ENCODE measurements at places on chromosomes 3 and 15.

- no peak for DNase-seq
Observed at GRCh38 chr15:97410897-97411575, 549.5 kb upstream of the ARRDC4 start.

DNA sequence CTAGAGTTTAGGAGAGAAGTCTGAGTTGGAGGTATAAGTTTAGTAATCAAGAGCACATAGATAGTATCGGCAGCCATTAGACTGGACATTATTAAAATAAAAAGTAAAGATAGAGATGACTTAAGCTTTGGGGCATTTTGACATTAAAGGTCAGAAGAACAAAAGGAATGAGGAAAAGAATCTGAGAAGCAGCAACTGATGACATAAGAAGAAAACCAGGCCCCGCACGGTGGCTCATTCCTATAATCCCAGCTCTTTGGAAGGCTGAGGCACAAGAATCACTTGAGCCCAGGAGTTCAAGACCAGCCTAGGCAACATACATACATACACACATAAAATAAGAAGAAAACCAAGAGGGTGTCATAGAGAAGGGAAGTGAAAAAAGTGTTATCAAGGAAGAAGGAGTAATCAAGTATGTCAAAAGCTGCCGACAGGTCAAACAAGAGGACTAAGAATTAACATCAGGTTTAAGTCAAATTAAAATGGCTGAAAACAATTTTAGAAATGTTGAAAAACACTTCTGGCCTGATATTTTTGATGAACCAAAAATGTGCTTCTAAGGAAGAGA, 38.9 kb downstream of the ACAP2 start:
- DNase-seq = no peak

- DNase-seq = no peak
Observed at GRCh38 chr15:101660005-101660404, 7.8 kb upstream of the TM2D3 start.

DNA sequence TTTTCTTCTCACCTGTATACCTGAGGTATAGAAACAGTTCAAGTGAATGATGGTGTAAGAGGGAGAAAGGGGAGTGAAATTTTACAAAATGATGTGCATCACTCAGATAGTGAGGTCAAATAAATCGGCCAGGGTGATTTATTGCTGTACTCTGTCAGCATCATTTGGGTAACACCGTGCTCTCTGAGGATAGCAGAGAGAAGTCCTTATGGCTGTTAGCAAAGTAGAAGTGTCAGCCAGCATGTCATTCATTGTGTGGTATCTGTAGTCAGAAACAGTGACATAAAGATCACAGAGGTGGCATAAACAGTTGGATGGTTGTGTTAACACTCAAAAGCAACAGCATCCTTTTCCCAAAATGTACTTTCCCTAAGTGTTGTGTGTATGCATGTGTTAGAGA, 53.4 kb downstream of the PSMD6 start:
- DNase-seq = no peak

- no peak for DNase-seq
Observed at GRCh38 chr15:57337868-57338411, 38.4 kb upstream of the CGNL1 start.

DNA sequence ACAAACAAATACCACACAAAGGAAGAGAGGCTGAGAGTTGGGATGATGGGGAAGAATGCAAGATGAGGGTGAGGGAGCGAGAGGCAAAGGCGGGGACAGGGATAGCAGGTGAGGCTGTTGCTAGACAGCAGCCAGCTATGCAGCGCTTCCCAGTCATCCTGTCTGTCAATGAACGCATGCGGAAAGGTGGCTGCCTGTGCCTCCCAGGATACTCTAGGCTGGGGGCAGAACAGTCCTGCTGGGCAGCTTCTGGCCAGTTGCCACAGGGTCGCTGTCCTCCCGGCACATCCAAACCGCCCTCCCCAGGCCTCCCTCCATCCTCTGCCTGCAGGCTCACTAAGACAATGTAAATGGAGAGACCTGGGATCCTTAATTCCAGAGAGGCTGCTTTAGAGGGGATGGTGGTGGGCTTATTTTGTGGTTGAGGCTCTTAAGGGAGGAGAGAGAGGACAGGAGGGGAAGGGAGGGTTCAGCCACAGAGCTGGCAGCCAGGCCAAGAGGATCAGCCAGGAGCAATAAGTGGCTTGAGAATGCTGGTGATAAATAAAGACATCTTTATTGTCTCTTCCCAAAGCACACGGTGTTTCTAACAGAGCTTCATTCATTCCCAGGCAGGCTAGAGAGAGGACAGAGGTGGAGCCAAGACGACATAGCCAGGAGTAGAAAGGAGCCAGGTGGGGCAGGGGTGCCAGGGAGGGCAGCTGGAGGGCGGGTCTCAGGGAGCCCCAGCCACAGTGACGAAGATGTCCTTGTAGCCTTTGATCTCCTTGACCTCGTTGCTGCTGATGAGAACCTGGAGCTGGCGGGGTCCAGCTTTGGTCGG, 9.2 kb upstream of the TGM5 start:
- no peak for DNase-seq

DNA sequence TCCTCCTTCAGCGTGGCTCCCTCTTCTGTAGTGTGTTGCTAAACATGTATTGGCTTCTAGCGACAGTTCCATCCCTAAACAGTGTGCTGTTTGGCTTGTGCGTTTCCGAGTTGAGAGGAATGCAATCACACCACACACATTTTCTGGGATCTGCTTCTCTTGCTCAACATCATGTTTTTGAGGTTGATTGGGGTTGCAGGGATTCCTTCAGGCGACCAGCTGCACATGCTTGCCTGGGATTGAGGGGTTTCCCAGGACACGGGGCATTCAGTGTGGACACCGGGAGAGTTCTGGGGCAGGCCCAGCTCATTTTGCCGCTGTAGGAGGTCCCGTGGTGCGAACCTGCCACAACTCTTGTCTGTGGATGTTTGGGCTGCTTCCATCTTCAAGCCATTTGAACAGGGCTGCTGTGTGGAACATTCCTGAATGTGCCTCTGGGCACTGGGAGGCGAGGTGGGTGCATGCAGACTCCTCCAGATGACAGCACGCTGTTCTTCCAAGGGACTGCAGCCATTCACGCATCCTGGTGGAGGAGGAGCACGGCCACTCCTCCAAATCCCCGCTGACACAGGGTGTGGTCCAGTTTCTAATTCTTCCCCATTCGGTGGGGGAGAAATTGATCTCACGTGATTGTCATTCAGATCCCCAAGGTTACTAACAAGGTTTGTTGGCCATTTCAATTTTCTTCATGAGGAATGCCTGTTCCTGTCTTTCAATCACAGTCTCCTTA, 82.8 kb downstream of the PLXNA1 start:
- DNase-seq = no peak

- peak; percentile 13 for DNase-seq
Observed at GRCh38 chr3:130894130-130894985, 474 bp downstream of the ATP2C1 start.

DNA sequence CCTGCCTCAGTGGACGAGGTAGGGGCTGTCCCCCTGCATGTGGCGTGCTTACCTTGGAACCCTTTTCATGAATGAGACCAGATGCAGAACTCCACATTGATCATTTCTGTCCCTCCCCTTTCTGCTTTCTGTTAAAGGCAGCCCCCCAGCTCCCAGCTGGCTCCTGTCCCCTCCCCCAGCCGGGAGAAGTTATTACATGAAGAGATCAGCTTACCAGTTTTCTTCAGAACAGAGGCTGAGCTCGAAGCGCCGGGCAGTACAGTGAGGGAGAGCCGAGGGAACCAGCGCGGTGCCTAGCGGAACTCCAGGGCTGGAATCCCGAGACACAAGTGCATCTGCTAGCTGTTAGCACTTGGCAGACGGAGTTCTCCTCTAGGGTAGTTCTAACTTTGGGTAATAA, 263.3 kb upstream of the NR2E3 start:
- DNase-seq = no peak

DNA sequence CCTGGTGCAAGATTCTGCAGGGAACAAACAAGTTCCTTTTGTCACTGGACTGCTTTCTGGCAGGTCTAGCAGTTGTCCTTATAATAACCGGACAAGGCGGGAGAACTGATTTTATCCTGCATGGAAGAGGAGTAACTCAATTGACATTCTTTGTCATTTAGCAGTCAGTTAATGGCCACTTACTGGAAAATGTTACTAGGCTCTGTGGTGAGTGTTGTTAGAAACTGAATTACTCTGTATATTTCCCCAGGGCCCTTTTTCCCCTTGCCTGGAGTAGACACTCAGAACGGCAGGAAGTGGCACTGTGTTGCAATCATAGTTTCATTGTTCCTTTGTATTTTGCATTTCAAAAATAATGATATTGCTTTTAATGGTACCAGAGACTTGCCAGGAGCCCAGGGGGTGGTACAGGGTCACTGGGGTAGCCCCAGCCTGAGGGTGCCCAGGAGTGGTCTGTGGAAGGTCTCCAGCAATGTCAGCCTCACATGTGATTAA, 318.6 kb upstream of the LRRFIP2 start:
- DNase-seq = no peak

DNA sequence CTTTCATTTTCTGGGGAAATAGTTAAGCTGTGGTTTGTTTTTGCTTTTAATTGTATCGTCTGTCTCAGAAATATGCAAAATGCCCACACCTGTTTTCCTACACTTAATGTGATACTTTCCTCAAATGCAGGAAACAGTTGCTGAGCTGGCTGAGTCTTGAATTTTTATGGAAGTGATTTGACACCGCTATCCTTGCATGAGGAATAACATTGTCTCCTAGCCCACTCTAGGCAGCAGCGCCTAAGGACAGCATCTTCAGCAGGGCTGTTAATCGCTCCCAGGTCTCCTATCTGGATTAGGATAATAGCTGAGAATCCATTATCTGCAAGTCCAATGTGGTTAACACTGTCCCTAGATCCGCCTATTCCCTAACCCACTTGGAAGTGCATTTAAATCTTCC, 132.6 kb upstream of the NR2E3 start:
- no peak for DNase-seq

Data from stimulated activated CD8-positive, alpha-beta memory T cell treated with anti-CD3 and anti-CD28 coated beads, Interleukin-4, amount 100 ng/mL, for 1 hour (primary cell).